MCF 10A (cell line): ENCODE measurements at places on chromosomes 3 and 15. TPM values are rescaled to one million over a fixed set of nuclear protein-coding genes. Genes with fewer than 3 reads are reported as not detected.

DNA sequence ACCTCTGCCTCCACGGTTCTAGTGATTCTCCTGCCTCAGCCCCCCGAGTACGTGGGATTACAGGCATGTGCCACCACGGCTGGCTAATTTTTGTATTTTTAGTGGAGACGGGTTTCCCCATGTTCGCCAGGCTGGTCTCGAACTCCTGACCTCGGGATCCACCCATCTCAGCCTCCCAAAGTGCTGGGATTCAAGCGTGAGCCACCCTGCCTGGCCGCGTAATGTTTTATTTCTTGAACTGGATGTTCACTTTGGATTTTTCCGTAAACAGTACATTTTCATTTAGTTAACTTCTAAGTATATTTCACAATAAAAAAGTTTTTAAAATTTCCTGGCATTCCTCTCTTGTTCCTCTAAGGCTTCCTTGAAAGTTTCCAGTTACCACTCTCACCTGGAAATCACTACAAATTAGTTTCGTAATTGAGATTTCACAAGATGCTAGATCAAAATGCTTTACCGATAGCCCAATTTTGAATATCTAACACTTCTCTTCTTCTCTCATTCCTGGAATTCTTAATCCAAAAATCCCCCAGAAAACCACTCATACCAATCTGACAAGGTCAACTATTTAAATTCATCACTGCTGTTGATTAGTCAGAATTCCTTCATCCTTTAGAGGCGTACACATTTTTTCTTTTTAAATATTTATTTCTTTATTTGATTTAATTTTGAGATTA, 44.7 kb upstream of the INO80 start:
- DNase-seq, result no peak

The ATP10A gene
- total RNA-seq, result not detected in 2 replicates

DNA sequence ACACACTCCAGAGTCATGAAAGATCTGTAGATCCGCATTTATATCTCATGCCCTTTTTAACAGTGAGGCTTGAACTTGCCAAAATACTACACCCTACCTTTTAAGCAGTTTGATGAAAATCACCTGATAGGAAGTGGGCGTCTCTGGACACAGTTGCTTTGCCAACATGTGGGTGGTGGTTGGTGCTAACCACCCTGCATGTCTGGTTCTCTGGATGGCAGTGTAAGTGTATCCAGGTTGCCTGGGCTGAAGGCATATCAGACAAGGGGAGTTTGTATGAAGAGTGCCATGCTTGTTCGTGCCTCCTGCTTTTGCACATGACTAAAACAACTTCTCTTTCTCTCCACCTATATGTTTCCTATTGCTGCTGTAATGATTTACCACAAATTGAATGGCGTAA, 159.6 kb downstream of the GHSR start:
- DNase-seq, result no peak

GRCh38 chr3:182810574-182811268, 17.4 kb downstream of the ATP11B start:
- no peak for DNase-seq

The CNTN4 gene
- total RNA-seq, result 0.12 and 2.7 TPM in 2 replicates

- DNase-seq, result peak; percentile 86
Observed at GRCh38 chr3:14371573-14372474, 30.6 kb upstream of the SLC6A6 start.
